ENCODE measurements at places on chromosomes 2 and 18.

GRCh38 chr18:5036523-5036922 is 160.5 kb downstream of the AKAIN1 start:
- DNase-seq: no peak

DNA sequence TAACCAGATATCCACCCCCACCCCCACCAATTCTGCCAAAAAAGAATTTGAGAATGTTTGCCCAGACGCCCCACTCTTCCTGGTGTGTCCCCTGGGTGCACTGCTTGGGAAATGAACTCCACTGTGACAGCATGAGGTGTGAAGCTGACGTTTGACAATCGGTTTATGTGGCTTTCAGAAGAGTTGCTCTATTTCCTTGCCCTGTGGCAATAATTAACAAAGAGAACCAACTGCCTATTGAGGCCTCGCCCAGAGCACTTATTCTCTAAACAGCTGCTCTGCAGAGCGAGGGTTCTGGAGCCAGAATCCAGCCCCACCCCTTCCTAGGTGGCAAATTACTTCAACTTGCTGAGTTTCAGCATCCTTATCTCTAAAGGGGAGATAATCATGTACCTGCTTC is 115.8 kb upstream of the SIX3 start:
- DNase-seq: peak; percentile 92

GRCh38 chr18:77210249-77210648 is 39.4 kb upstream of the GALR1 start:
- no peak for DNase-seq

DNA sequence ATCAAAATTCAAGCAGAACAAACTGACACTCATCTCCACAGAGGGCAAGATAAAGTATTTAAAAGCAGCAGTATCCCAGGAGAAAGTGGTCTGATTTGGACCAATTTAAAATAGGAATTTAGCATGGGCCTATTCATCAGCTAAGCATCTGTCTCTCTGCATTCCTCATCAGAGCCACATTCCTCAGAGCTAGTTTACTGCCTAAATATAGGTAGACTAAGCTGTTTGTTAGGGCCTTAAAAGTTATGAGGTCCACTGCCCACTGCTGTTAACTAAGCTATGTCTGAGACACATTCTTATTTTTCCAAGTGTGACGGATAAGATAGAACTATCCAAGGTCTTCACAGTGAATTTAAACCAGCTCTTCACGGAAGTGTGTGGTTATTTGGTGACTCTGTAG is 17.6 kb downstream of the NEB start:
- no peak for DNase-seq

- DNase-seq: no peak
These were observed at the start of gene NEU4 for GRCh38 chr2:241808721-241809382. Gene NEU4 (plus strand): TSS chr2:241809193. CDS start chr2:241814485, 5,292 bp downstream.

DNA sequence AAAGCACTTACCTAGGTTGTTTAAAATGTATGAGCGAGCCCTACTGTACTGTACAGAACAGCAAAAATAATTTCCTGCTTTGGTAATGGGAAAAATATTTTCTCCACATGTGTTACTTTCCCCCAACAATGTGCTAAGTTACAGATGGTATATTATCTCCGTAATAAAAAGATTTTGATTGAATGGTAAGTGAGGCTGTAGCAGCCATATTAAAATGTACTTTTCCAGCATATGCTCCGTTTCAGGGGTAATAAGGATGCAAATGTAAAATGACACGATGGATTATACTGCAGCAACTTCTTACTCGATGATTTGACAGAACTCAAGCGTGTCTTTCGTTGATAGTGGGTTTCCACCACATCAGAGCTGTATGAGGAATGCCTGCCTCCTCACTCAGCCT is 50.5 kb downstream of the OSBPL6 start:
- DNase-seq: no peak

- DNase-seq: no peak
These were observed 310.2 kb upstream of the NRP2 start for GRCh38 chr2:205372141-205372540.

DNA sequence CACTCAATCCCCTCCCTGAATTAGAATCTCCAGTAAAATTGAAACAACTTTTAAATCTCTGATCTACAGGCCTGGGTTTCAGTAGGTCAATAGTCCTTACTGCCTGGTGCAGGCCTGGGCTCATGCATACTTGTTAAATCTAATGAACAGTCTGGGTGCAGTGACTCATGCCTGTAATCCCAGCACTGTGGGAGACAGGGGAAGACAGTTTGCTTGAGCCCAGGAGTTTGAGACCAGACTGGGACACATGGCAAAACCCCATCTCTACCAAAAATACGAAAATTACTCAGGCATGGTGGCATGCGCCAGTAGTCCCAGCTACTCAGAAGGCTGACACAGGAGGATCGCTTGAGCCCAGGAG is 94.7 kb upstream of the SP3 start:
- no peak for DNase-seq

DNA sequence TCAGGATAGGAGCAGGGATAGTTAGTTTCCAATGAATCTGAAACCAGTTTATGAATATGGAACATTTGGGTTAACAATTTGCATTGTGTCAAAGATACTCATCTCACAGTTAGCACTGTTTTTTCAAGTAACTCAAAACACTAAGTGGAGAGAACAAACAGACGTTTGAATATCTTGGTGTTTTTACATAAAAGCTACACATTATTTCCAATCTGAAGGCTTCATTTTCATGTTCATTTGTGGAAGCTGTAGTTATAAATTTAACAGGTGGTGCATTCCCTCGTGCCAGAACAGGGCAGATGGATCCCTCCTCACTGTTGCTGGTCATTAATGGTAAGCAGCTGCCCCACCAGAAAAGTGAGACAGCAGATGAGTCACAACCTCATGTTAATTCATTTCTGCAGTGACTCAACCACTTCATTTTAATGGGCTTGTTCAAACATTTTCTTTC is 286.9 kb downstream of the TMX3 start:
- DNase-seq: peak; percentile 78

- DNase-seq: no peak
These were observed 97.3 kb upstream of the DCC start for GRCh38 chr18:52242711-52243110.

- DNase-seq: no peak
These were observed 248.6 kb downstream of the BCL2 start for GRCh38 chr18:63070767-63071502.

DNA sequence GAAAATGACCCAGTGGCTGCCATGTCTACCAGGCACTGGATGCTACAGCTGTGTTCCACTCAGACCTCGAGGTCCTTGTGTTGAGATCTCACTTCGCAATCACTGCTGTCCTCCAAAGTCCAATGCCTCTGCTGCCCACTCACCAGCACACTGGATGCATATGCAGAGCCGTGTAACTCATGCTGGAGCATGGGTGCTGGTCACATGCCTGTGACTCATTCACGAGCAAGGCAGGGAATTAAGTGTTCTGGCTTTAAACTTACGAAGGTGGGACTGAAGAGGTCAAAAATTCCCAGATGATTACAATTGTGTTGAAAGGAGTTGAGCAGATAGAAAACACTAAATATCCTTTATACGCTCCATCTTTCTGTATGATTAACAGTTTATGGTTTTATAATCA is 417.5 kb downstream of the NUP35 start:
- no peak for DNase-seq

GRCh38 chr2:41962922-41963622 is 84.7 kb upstream of the PKDCC start:
- DNase-seq: no peak

DNA sequence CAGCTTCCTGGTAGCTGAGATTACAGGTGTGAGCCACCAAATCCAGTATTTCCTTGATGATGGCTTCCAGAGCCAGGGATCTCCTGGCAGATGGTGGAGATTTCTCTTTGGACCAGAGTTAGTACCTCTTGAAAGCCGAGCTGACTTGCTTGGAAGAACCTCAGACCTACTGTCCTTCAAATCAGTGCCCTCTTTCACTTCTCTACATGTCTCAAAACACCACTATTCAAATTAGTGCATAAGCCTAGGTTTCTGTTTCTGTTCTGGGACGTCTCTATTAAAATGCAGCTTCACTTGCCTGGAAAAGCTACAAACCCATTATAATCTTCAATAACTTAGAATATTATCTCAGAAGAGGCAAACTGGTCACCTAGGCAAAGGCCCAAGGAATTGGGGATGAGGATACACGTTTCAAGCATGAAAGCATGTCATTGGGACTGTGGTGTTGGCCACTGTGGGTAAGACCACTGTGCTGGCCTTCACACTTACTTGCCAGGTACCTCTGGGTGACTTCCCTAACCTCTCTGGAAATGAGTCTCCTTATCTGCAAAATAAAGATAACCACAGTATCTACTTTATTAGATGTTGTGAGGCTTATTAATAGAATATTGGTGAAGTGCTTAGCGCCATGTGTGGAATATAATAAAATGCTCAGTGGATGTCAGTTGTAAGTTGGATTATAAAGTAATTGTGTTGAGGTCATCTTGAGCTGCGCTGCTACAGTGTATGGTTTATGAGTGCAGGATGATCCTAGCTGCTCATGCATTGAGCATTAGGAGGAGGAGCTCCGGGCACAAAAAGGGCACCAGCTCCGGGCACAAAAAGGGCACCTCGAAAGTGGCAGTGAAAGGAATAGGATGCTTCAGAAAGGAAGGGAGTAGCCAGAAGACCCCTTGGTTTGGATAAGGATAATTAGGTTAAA is 84.5 kb downstream of the DOCK10 start:
- no peak for DNase-seq

GRCh38 chr2:16632598-16632997 is 33.0 kb downstream of the CYRIA start:
- no peak for DNase-seq

DNA sequence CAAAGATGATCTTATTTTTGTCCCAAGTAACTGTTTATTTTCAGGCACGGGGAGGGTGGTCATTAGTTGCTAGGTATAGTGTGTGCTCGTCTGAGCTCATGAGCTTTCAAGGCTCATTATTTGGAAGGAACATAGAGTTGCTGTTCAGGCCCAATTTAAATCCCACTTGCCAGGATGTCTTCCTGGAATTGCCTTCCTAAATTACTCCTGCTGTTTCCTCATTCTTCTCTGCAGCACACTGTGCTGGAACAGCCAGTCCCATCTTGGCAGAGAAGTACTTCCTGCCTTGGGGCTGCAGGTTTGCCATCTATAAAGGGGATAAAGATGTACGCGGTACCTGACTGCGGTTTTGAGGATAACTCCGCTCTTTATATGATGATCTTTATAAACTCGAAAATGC is 37.3 kb downstream of the GREB1 start:
- DNase-seq: no peak

- no peak for DNase-seq
These were observed 94.3 kb downstream of the MBD2 start for GRCh38 chr18:54130177-54130576.

- DNase-seq: no peak
These were observed 207.2 kb upstream of the SETBP1 start for GRCh38 chr18:44473394-44474066.

DNA sequence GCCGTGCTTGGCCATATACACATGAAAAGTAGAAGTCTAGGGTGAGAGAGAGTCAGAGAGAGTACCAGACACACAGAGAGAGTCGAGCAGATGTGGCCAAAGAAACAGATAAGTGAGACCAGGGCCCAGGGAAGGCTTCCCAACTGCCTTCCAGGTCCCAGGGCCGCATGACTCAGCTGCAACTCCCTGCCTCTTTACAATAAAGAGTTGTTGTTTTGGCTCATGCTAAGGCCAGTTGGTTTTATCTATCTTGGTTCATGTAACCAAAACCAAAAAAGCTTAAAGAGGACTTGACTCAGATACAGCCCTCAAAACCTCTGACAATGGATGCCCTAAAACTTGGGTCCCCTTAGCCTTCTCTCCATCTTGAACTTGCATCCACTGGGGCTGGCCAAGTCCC is 36.9 kb downstream of the REEP1 start:
- no peak for DNase-seq

DNA sequence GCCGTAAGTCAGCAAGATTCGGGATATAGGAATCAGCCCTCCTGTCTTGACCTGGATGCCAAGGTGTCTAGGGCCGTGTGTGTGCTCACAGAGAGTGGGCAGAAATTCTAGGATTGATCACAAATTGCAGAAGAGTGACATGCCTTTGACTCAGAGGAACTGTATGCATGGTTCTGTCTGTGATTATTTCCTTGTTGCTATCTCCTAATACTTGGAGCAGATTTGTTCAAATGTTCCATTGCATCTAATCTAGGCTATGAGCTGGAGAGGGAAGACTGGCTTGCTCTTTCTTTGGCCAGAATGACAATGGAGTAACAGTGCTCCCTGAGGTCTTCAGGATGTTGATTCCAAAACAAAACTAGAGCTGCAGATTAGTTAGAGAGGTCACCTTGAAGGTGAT is 115.0 kb downstream of the EN1 start:
- DNase-seq: no peak

- DNase-seq: no peak
These were observed 422.9 kb upstream of the TRIB2 start for GRCh38 chr2:12293874-12294273.

GRCh38 chr2:148932536-148932935 is 57.5 kb downstream of the KIF5C start:
- no peak for DNase-seq

- DNase-seq: no peak
These were observed 185.4 kb downstream of the FBXO15 start for GRCh38 chr18:73962256-73962655.

DNA sequence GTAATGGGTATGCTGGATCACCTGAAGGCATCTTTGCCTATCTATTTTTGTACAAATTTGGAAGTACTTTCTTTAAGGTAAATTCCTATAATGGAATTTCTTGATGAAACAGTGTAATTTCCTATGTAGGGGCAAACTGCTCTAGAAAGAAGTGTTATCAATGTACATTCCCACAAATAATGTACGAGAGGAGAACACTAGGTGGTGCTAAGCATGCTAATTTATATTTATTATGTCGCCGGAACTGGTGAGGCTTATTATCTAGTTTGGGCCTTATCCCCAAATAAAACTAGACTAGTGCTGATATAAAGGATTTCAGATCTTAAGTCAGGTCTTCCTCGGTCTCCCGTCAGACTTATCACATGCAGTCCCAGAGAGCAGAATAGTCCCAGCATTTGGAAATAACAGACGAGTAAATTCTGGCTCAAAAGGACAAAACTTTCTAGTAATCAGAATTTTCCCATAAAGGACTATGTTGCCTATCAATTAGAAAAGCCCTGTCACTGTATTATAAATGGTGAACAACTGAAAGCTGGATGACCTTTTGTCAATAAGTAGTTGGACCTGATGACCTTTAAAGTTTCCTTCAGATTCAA is 86.9 kb upstream of the RBBP8 start:
- DNase-seq: peak; percentile 21

- DNase-seq: peak; percentile 46
These were observed 50.0 kb downstream of the ASAP2 start for GRCh38 chr2:9256570-9257043.
